ENCODE measurements at places on chromosomes 13 and 19. TPM values are rescaled to one million over a fixed set of nuclear protein-coding genes. Genes with fewer than 3 reads are reported as not detected.

DNA sequence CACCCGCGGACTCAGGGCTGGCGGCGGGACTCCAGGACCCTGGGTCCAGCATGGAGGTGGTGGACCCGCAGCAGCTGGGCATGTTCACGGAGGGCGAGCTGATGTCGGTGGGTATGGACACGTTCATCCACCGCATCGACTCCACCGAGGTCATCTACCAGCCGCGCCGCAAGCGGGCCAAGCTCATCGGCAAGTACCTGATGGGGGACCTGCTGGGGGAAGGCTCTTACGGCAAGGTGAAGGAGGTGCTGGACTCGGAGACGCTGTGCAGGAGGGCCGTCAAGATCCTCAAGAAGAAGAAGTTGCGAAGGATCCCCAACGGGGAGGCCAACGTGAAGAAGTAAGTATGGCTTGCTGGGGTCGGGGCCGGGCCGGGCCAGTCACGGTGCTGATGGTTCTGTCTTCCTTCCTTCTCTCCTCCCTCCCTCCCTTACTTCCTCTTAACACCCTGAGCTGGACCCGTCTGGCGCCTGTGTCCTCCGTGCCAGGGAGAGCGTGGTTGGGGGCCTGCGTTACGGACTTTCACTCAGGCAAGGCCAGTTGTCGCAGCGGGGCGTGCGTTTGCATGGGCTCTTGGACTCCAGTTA is 1.4 kb downstream of the STK11 start:
- no peaks in the 10 kb centered on the region for H3K36me3 ChIP-seq
- no peaks in the 10 kb centered on the region for H3K27me3 ChIP-seq
- H3K4me3 ChIP-seq: peak overlapping the region; percentile 96
- H3K4me1 ChIP-seq: no peaks in the 10 kb centered on the region

GRCh38 chr13:107079423-107080049 is 511.6 kb upstream of the ARGLU1 start:
- no peaks in the 10 kb centered on the region for H3K36me3 ChIP-seq
- no peak for DNase-seq
- no peaks in the 10 kb centered on the region for H3K27me3 ChIP-seq
- no peaks in the 10 kb centered on the region for H3K4me1 ChIP-seq
- H3K4me3 ChIP-seq: no peak overlapping the region

DNA sequence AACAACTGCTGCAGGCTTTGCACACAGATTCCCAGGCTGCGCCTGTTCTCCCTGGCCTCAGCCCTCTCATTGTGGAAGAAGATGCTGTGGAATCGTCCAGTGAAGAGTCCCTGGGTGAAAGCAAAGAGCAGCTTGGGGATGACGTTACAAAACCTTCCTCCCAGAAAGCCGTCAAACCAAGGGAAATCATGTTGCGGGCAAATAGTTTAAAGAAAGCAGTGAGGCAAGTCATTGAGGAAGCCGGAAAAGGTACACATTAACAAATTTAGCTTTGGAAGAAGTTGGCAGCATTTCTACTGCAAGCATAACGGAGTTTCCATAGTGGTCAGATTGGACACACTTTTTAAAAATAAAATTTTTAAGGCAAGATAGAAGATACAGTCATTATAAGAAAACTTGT is 82.9 kb upstream of the AKAP11 start:
- H3K4me3 ChIP-seq: no peak overlapping the region
- no peaks in the 10 kb centered on the region for H3K27me3 ChIP-seq
- H3K27ac ChIP-seq: no peak overlapping the region
- no peak for DNase-seq
- H3K4me1 ChIP-seq: no peaks in the 10 kb centered on the region

Gene CACTIN
- total RNA-seq: 16.4 TPM

GRCh38 chr13:113432506-113433270 is 20.6 kb downstream of the ADPRHL1 start:
- H3K27ac ChIP-seq: no peak overlapping the region
- H3K27me3 ChIP-seq: no peaks in the 10 kb centered on the region
